ENCODE measurements at places on chromosomes 16 and 17. TPM values are rescaled to one million over a fixed set of nuclear protein-coding genes. Genes with fewer than 3 reads are reported as not detected.

- peaks cover 13% of the 10 kb centered on the region for H3K4me1 ChIP-seq
- peaks cover 34% of the 10 kb centered on the region for H3K36me3 ChIP-seq
- H3K4me3 ChIP-seq = no peak overlapping the region
- H3K27me3 ChIP-seq = no peaks in the 10 kb centered on the region
- DNase-seq = no peak
Measured at GRCh38 chr17:57676543-57676942, 68.6 kb downstream of the CCDC182 start.

- no peak overlapping the region for H3K4me3 ChIP-seq
- no peaks in the 10 kb centered on the region for H3K36me3 ChIP-seq
- DNase-seq = no peak
- no peak overlapping the region for H3K27ac ChIP-seq
Measured at GRCh38 chr17:29789196-29790170, 140.5 kb downstream of the SSH2 start.

- DNase-seq = no peak
- no peak overlapping the region for H3K27ac ChIP-seq
- peaks cover 39% of the 10 kb centered on the region for H3K4me1 ChIP-seq
Measured at GRCh38 chr17:72692676-72693075, 399.8 kb downstream of the SLC39A11 start.

DNA sequence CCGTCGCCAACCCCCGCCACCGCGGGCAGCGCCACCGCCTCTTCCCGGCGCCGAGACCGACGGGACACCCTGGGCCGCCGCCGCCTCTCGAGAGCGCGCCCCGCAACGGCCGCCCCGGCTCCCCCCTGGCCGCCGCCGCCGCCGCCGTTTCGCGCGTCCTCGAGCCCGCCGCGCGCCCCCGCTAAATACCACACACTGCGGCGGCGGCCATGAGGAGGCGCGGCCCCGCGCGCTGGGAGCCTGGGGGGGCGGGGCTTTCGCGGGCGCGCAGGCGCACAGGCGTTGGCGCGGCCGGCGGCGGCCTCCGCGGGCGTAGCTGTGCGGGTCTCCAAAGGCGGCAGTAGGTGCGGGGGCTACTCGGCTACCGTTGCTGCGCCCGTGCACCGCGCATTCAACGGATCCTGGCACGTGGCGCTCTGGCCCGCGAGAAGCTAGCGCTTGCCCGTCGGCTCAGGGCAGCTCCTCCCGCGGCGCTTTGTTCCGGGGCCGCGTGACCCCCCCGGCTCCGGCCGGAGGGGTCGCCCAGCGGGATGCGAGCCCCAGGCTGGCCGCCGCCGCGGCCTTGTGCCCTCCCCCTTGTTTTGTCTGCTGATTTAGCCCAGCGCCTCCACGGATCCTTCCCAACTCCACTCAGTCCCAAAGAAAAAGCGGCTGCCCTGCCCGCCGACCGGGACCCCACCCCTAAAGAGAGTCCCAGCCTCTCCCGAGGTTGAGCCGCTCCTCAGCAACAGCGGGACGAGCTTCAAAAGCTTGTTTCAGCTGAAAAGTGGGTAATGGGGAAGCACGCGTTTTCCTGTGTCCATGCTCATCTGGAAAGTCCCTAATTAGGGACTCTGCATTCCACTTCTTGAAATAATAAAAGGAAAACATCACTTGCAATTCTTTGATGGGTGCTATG lies at the start of gene SIAH1:
TSS of gene SIAH1 (minus strand) at position 161 of the 898 bp plus-strand sequence. CDS start 22,985 bp downstream, outside the sequence.
- DNase-seq = peak; percentile 93
- H3K27ac ChIP-seq = no peak within 1 kb of the TSS
- no peaks in the 10 kb centered on the region for H3K36me3 ChIP-seq
- no peaks in the 10 kb centered on the region for H3K27me3 ChIP-seq
- H3K4me1 ChIP-seq = peaks cover 16% of the 10 kb centered on the region

- H3K27ac ChIP-seq = no peak overlapping the region
- no peak overlapping the region for H3K4me3 ChIP-seq
- H3K27me3 ChIP-seq = no peaks in the 10 kb centered on the region
- no peak for DNase-seq
- no peaks in the 10 kb centered on the region for H3K36me3 ChIP-seq
- H3K4me1 ChIP-seq = peaks cover 14% of the 10 kb centered on the region
Measured at GRCh38 chr16:58338205-58338604, 43.4 kb upstream of the PRSS54 start.

GRCh38 chr17:77822302-77823030 lies 136.0 kb upstream of the TNRC6C start:
- no peak overlapping the region for H3K4me3 ChIP-seq
- H3K27me3 ChIP-seq = no peaks in the 10 kb centered on the region
- no peaks in the 10 kb centered on the region for H3K4me1 ChIP-seq
- no peak overlapping the region for H3K27ac ChIP-seq

DNA sequence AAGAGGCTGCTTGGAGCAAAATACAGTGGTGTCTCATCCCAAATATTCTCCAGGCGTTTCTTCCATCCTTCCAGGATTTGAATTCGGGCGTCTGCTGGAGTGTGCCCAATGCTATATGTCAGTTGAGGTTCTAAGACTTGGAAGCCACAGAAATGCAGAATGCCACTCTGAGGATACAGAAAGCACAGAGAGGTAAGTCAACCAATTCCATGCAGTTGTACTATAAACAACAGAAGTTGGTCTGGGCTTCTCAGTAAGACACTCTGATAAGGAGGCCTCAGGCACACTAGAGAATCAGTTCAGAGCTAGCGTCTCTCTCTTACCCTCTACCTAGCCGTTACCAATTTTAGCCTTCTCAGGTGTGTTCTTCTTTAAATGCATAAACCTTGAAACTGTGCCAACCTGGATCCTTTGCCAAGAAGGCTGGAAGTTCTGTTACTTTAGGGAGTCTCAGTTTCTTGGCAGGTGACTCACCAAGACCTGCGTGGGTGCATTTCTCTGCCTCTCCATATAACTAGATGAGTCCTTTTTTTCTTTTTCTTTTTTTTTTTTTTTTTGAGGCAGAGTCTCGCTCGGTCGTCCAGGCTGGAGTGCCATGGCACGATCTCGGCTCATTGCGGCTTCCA lies 15.1 kb downstream of the NQO1 start:
- no peaks in the 10 kb centered on the region for H3K4me1 ChIP-seq
- H3K27ac ChIP-seq = no peak overlapping the region
- no peaks in the 10 kb centered on the region for H3K27me3 ChIP-seq
- H3K4me3 ChIP-seq = no peak overlapping the region

DNA sequence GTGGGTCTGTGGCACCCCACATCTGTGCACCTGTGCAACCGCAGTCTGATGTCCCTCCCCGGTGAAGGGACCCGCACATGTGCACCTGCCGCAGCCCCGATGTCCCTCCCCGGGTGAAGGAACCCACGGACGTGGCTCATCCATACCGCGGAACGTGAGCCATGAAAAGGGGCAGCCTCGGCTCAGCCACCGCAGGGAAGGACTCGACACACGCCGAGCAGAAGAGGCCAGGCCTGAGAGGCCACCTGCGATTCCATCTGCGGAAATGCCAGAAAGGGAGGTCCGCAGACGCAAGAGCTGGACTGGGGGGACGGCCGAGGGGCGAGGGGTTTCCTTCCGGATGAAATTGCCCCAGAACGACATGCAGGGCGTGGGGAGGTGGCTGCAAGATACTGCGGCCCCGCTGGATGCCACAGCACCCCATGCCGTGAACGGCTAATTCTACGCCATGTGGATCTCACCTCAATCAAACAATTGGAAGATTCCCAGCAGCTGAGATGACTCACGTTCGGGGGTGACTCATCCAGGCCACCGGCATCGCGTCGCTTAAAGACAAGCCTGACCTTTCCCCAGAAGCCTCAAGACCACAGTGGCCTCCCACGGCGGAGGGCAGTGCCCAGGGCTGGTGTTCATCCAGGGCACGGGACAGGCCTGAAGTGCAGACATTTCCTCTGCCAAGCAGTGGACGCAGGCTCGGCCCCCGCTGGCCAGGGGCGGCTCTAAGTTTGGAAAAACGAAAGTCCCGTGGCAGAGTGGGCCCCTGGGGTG lies 21.0 kb downstream of the SOX8 start:
- DNase-seq = no peak
- no peaks in the 10 kb centered on the region for H3K36me3 ChIP-seq
- no peak overlapping the region for H3K4me3 ChIP-seq
- H3K27ac ChIP-seq = no peak overlapping the region

The UMOD gene
- not detected for total RNA-seq

The NPIPA2 gene
- not detected for total RNA-seq

The MEIOC gene
- not detected for total RNA-seq
